ENCODE measurements at places on chromosomes 7 and 10.

- no peak for DNase-seq
These were observed 44.9 kb upstream of the MYL10 start for GRCh38 chr7:101673951-101674350.

DNA sequence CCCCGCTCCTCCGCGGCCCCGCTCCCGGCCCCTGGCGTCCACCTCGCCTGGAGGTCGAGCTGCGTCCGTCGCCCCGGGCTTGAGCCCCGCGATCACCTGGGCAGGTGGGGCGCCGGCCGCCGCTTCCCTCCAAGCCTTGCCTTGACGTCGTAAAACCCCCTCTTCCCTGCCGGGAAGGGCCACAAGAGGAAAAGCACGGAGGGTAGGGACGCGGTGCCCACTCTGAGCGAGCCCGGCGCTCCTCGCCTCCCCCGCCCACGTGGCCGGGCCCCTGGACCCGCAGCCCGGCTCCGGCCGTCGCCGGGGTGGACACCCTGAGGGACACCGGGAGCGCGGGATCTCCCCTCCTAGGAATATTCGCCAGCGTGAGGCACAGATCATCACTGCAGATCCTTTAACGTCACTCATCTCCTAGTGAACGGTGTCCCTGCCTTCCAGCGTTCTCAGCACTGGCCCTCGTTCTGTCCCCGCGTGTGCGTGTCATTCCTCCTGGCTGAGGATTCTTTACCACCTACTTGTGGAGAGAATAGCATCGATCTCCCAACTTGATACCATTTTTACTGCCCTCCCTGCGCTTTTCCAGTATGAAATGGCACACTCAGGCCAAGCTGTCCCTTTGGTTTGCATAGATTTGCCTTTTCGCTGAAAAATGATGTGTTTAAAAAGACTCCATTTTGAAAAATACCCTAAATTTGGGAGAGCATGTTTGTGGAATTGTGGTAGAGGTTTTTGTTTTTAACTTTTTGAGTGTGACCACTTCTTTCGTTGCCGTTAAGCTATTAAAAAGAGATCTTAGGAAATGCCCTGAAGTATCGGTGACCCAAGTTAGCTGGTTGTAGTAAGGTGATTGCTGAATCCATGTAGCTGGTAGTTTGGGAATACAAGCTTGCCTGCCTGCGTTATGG lies 649 bp downstream of the ACTR3B start:
- DNase-seq, result peak; percentile 32

DNA sequence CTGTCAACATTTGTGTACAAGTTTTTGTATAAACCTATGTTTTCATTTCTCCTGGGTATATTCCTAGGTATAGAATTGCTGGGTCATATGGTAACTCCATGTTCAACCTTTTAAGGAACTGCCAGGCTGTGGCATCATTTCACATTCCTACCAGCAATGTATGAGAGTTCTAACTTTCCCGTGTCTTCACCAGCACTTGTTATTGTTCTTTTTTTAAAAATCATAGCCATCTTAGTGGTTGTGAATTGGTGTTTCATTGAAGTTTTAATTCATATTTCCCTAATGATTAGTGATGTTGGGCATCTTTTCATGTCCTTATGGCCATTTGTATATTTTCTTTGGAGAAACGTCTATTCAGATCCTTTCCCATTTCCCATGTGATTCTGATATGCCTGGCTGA lies 193.0 kb upstream of the PLXNA4 start:
- no peak for DNase-seq

GRCh38 chr10:62817121-62817765 lies 1.1 kb upstream of the EGR2 start:
- no peak for DNase-seq

DNA sequence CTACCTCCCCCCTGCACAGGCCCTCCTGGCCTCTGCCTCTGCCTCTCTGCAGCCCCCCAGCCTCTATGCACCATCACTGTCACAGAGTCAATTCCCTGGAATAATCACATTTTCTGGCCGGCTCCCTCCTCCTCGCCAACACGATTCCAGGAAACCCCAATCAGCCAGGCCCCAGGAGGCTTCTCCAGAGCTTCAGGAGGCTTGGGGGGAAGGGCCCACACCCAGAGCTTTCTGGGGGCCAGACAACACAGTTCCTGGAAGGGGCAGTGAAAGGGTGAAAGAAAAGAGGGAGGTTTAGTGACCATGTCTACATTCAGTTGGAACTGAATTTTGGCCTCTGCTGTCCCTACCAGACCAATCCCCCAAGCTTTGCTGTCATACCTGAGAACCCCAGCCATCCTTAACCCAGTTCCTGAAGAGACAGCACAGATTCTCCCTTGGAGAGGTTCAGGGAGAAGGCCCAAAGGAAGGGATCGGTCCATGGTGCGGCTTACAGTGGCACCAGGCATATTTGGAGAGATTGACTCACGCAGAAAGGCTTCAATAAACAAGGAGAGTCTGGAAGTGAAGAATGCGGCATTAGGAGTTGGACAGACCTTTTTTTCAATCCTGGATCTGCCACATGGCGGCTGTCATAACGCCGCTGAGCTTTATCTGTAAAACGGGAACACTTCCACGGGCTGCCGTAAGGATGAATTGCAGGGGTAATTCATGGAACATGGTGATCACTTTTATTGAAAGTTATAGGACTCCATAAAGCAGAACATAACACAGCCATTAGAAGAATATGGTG lies 89.0 kb downstream of the NEURL1 start:
- DNase-seq, result no peak

- no peak for DNase-seq
These were observed at the start of the genes ACTR3C and LRRC61 for GRCh38 chr7:150322833-150323681. Gene ACTR3C, minus strand, starts transcription at chr7:150323545. Its CDS starts 28,249 bp downstream, at chr7:150295296. Gene LRRC61, plus strand, starts transcription at chr7:150323355. Its CDS starts 13,507 bp downstream, at chr7:150336862.

DNA sequence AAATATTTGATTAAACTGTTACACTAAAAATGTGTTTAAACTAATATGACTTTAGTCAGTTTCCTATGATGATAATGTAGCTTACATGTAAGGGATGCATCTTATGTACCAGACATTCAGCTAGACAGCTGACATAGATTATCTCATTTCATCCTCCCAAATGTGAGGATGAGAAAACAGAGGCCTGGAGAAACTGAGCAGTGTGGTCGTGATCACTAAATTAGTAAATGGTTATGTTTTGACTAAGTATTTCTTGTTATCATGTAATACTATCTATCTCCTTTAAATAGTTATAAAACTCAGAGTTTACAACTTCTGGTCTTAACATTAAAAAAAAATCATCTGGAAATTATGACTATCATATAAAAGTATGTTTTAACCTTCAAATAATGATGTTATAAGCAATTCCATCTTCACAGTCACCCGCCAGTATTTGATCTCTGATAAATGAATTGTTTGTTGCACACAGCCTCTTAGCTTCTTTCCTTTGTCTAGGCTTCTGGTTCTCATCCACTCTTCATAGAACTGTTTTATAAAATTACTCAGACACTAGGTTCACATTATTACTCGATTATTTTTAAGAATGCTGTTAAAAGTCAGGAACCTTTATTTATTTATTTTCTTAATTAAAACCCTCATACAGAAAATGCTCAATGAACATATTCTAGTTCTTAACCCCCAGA lies 33.6 kb upstream of the HDAC9 start:
- no peak for DNase-seq

DNA sequence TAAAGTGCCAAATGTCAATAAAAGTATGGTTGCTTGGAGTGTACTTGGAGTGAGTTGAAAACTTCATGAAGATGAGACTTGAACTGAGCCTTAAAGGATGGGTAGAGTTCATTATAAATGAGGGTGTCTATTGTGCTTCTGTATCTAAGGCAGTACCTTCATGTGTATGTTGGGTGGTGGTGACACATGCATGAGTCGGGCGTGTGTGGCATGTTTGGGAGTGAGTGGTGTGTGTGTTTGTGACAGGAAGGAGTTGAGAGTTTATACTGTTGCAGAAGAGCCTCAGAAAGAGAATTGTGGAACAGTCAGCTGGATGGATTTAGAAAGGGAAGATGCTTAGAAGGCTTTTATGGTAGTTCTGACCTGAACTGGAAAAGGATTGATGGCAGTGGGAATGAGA lies 6.0 kb upstream of the ZRANB1 start:
- no peak for DNase-seq

DNA sequence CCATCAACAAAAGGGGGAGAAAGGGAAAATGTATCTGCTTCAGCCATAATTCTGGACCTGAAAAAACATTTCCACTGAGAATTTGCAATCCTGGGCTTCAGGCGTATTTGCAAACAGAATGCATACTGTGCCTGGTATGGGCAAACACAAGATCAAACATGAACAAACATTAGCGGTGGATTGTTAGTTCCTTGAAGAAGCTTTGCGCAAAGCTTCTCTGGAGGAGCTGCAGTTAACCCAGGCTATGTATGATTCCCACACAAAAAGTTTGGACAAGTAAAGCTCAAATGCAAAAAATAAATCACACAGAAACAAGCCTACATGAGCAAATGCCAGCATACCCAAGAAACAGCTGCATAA lies 20.4 kb upstream of the HILPDA start:
- no peak for DNase-seq

- no peak for DNase-seq
These were observed 56.0 kb downstream of the PTPRN2 start for GRCh38 chr7:158531661-158532060.
